ENCODE measurements at places on chromosomes 11 and 22. TPM values are rescaled to one million over a fixed set of nuclear protein-coding genes. Genes with fewer than 3 reads are reported as not detected.

The TCN2 gene
- 7.7 TPM for total RNA-seq

The OR51B4 gene
- total RNA-seq, result not detected

The KRTAP5-1 gene
- total RNA-seq, result not detected

The KCNJ11 gene
- not detected for total RNA-seq

The MMP7 gene
- total RNA-seq, result not detected

Measured in aortic smooth muscle cell (primary cell).